HT-29 (cell line): ENCODE measurements at places on chromosomes 4 and X.

GRCh38 chr4:77177199-77177598 is 20.2 kb downstream of the CCNG2 start:
- DNase-seq: no peak

- no peak for DNase-seq
Measured at GRCh38 chr4:7984286-7984925, 44.7 kb upstream of the AFAP1 start.

DNA sequence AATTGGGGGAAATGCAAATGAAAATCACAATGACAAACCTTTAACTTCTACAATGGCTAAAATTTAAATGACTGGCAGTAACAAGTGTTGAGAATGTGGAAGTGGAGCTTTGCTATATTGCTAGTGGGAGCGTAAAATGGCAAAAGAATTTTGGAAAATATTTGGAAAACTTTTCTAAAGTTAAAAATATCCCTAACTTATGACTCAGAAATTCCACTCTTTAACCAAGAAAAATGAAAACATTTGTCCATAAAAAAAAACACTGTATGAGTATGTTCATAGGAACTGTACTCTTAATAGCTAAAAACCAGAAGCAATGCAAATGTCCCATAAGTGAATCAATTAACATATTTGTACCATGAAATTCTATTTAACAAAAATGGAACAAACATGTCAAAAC is 3.6 kb downstream of the TBCK start:
- no peak for DNase-seq

DNA sequence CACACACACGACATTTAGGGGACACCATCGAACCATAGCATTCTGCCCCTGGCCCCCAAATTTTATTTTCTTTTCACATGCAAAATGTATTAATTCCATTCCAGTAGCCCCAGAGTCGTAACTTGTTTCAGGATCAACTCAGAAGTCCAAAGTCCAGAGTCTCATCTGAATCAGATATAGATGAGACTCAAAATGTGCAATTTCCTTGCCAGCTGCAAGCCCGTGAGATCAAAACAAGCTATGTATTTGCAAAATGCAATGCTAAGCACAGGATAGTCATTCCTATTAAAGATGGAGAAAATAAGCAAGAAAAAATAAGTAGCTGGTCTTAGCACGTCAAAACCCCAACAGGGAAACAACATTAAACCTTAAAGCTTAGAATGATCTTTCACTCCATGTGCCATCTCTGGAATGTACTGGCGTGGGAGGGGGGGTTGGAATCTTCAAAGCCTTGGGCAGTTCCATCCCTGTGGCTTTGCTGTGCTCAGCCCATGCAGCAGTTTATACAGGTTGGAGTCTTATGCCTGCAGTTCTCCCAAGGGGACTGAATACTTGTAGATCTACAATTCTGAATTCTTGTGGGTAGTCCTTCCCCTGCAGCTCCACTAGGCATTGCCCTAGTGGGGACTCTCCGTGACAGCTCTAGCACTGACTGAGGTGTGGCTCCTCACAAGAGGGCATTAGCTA is 47.7 kb upstream of the SYTL5 start:
- DNase-seq: peak; percentile 47

- DNase-seq: no peak
Measured at GRCh38 chr4:124061413-124061812, 651.1 kb downstream of the ANKRD50 start.

GRCh38 chr4:123163501-123163900 is 233.1 kb upstream of the SPRY1 start:
- no peak for DNase-seq

GRCh38 chr4:23789762-23790161 is 100.1 kb downstream of the PPARGC1A start:
- DNase-seq: no peak

GRCh38 chr4:40055511-40055862 is 1.2 kb upstream of the N4BP2 start:
- DNase-seq: no peak

GRCh38 chrX:149504226-149504914 is 736 bp downstream of the IDS start:
- peak; percentile 39 for DNase-seq

- no peak for DNase-seq
Measured at GRCh38 chrX:19800821-19801374, 86.5 kb downstream of the SH3KBP1 start.

DNA sequence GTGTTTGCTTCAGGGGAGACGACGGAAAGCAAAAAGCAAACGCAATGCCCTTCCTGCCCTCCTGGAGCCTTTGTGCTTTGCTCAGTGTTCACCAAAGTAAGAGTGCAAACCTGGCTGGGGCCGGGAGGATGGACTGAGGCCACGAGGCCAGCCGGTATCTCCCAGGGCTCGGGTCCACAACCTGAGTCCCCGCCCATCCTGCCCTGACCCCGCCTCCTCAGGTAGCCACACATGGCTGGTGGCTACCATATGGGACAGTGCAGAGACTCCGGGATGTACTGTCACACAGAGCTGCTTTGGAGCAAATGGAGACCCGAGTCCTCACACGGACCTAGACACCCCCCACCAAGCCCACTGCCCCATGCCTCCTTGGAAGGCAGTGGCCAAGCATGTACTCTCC is 4.8 kb downstream of the ATP2B3 start:
- DNase-seq: no peak

GRCh38 chrX:131827935-131828334 is 195.2 kb upstream of the STK26 start:
- peak; percentile 64 for DNase-seq

- DNase-seq: no peak
Measured at GRCh38 chr4:26268246-26268645, 52.6 kb upstream of the RBPJ start.

DNA sequence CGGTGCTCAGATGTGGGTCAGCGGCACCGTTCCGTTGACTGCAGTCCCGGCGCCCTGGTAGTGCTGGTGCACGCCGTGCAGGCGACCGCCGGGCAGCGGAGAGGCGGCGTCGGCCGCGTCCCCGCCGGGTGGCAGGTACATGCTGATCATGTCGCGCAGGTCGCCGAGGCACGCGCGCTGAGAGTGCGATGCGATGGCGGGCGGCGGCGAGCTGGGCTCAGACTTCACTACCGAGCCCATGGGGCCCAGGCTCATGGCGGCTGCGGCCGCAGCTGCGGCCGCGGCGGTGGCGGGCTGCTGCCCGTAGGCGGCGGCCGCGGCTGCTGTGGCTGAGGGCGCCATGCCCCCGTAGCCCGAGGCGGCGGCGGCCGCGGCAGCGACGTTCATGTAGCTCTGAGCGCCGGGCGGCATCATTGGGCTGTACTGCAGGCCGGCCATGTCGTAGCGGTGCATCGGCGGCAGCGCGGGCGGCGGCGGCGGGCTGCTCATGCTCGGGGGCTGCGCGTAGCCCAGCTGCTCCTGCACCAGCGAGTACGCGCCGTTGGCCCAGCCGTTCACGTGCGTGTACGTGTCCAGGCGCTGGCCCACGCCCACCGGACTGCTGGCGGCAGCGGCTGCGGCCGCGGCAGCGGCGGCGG is 1.0 kb downstream of the SOX3 start:
- DNase-seq: no peak

DNA sequence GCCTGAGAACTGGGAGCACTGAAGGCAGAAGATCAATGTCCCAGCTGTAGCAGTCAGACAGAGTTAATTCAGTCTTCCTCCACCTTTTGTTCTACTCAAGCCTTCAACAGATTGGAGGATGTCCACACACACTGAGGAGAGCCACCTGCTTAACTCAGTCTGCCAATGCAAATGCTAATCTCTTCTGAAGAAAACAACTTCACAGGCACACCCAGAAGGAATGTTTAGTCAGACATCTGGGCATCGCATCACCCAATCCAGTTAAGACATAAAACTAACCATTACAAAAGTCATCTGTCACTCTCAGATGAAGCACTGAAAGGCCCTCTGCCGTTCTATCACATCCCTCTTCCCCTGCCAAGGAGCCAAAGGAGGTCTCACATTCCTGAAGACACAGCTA is 173.7 kb downstream of the CENPC start:
- DNase-seq: no peak

DNA sequence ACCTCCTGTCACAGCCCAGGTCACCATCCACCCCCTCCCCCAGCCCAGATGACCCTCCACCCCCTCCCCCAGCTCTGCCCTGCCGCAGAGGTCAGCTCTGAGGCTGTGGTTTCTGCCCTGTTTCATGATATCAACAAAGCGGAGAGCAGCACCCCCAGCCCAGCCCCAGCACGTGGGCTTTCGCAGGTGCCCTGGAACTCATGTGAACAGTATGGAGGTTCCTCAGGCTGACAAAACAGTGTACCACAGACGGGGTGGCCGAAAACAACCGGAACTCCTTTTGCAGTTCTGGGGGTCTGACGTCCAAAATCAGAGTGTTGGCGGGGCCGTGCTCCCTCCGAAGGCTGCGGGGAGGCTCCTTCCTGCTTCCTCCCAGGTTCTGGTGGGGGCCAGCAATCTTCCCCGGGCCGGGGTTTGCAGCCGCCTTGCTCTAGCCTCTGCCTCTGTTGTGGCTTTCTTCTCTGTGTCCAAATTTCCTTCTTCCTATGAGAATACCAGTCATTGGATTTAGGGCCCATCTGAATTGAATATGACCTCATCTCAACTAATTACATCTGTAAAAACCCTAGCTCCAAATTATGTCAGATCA is 7.9 kb upstream of the PSAPL1 start:
- no peak for DNase-seq

- no peak for DNase-seq
Measured at GRCh38 chr4:159129814-159130550, 27.1 kb downstream of the RAPGEF2 start.

GRCh38 chrX:150544222-150544787 is 24.1 kb upstream of the MTM1 start:
- peak; percentile 37 for DNase-seq

- DNase-seq: no peak
Measured at GRCh38 chrX:100687546-100687945, 43.5 kb downstream of the SRPX2 start.

- peak; percentile 28 for DNase-seq
Measured at GRCh38 chr4:498328-498904, 540 bp downstream of the ZNF721 start.

GRCh38 chrX:1316527-1316926 is 20.1 kb upstream of the IL3RA start:
- no peak for DNase-seq

DNA sequence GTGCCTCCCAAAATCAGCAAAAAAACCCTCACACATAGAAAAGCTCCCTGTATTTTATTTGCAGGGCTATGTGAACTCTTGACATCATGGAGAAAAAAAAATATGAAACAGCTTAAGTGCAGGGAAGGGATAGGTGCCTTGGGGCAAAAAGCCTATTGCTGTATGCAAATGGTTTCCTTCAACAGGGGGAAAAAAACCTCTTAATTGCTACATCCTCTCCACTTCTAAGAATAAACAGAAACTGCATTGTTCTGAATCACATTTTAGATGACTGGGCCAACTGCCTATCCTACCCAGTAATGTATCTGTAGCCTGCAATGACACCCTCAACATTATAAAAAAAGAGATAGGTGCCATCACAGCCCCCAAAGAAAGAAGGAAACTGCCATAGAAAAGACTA is 229.4 kb upstream of the GALNTL6 start:
- DNase-seq: no peak

DNA sequence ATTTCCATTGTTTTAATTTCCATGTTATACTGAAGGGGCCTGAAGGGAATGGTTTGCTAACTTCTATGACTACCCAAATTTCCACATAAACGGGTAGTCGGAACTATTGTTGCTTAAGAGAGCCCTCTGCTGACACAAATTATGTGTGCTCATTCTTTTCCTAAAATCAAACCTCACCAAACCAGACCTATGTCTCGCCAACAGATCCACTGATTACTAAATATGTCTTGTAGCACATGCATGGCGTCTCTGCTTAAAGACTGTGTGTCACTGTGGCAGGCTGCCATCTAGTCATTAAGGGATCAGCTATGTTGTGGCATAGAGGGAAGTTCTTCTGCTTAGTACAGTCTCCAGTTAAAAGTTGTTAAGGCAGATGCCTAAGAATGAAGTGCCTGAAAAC is 25.1 kb downstream of the PIR start:
- DNase-seq: peak; percentile 3

- no peak for DNase-seq
Measured at GRCh38 chr4:183863155-183863825, 41.8 kb upstream of the STOX2 start.

- no peak for DNase-seq
Measured at GRCh38 chrX:72307646-72308051, 1.9 kb upstream of the CITED1 start.

- DNase-seq: no peak
Measured at GRCh38 chr4:35541146-35541887, 703.0 kb downstream of the ARAP2 start.

GRCh38 chr4:77079281-77079680 is 3.5 kb upstream of the CCNI start:
- DNase-seq: no peak

- no peak for DNase-seq
Measured at GRCh38 chr4:6886886-6887285, 22.7 kb upstream of the TBC1D14 start.

DNA sequence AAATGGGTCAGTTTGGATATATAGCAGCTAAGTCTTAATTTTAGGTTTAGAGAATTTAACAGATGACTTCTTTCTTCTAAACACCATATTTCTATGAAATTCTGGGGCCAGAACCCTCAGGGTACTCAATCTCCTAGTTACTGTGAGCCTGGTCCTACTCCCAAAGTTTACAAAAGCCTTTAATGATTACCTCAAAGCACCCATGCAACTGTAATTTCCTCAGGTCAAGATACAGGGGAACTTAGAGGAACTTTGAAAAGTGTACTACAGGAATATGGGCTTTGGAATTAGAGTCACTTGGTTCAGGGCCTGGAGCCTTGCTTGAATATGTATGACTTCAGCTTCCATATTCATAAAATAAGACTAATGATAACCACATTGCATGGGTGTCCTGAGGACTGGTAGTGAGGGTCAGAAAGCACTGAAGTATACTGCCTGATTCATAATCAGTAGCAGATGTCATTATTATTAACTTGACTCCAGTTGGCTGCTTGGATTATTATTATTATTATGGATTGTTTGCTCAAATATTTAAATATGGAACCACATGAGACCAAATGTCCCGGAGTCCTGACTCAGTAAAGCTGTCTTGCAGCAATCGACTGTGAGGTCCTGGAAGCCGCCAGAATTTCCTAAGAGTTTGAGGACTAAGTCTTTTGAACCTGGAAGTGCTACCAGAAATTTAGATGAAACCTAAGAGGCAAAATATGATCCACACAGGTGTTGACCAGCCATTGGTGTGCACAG is 2.0 kb upstream of the ADH7 start:
- DNase-seq: no peak

- DNase-seq: no peak
Measured at GRCh38 chrX:44915361-44915868, 42.4 kb downstream of the KDM6A start.

- no peak for DNase-seq
Measured at GRCh38 chr4:108519911-108520601, 100.3 kb upstream of the RPL34 start.

DNA sequence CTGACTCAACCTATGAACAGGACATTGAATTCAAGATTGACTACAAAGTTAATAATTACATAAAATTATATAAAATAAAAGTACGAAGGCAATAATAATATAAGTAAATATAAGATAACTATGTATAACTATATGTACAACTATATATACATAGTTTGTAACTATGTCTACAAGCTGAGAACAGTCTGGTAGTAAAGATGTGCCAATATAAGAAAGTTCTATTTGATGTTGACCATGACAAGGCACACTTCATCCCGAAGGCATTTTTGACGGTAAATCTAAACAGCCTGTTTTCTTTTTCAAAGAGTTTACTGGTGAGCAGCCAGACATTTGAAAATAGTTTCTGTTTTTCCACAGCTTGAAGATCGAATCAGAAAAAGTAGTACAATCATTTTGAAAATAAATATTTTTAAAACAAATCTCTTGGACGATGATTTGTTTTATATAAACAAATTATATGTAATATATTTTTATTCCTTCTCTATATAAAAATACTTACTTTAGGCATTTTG is 112.9 kb downstream of the CEP44 start:
- no peak for DNase-seq
